Activated CD4-positive, alpha-beta memory T cell treated with anti-CD3 and anti-CD28 coated beads, Interleukin-2, amount 10 ng/mL, durations not matched to agents 7 days and 5 days (primary cell): ENCODE measurements at places on chromosomes 13 and 19. TPM values are rescaled to one million over a fixed set of nuclear protein-coding genes. Genes with fewer than 3 reads are reported as not detected.

DNA sequence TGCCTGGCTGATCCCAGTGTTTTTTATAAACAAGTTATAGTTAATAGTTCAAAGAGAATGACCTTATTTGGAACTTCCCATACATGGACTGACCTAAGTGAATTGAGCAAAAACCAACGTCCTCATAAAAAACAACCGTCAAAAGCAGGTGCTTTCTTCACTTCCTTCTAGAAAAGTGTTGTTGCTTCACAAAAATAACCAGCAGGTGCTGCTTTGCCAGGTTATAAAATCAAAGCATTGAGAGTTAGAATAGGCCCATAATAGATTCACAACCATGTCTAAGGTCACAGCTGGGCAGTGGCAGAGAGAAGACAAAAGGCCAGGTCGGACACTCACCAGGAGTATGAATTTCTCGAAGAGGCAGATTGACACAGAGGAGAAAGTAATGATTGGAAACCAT is 9.5 kb downstream of the RUBCNL start:
- H3K36me3 ChIP-seq = no peaks in the 10 kb centered on the region
- H3K4me1 ChIP-seq = no peaks in the 10 kb centered on the region
- no peak overlapping the region for H3K27ac ChIP-seq
- H3K4me3 ChIP-seq = no peak overlapping the region
- no peak for DNase-seq

ARL11 gene
- total RNA-seq = 0.81 TPM

GRCh38 chr13:28991764-28992163 is 171.6 kb downstream of the MTUS2 start:
- H3K27ac ChIP-seq = no peak overlapping the region
- DNase-seq = no peak
- no peak overlapping the region for H3K4me3 ChIP-seq

PABPC3 gene
- total RNA-seq = 0.88 TPM

IGSF23 gene
- total RNA-seq = not detected

DNA sequence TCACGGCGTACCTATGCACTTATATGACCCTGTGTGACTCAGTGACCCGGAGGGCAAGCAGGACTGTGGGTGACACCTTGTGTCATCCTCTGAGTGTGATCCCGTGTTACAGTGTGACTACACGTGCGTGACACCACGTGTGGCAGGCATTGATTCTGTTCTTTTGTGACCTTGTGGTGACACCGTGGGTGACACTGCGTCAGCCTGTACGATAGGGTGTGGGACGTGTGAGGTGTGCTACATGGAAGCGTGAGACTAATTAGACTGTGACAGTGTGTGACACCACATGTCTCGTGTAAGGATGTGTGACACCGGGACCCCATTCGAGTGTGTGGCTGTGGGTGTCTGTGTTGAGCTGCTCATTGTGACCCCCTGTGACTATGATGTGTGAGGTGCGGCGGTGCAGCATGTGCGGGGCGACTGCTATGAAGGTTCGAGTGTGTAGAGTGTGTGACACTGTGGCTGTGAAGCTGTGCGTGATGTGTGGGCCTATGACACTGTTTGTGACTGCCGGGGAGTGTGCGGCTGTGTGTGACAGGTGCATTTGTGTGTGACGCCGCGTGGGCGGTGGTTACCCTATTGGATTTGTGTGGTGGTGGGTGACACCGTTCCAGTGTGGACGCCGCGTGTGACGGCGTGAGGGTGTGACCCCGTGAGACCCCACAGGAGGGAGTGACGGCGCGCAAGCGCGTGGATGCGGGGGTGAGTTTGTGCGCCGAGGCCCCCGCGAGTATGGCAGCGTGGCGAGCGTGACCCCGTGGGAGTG is 399 bp upstream of the SPTBN4 start:
- H3K4me3 ChIP-seq = peak overlapping the region; percentile 87
- peaks cover 6% of the 10 kb centered on the region for H3K36me3 ChIP-seq
- DNase-seq = no peak
- H3K4me1 ChIP-seq = peaks cover 36% of the 10 kb centered on the region
